ENCODE measurements at places on chromosomes 3 and 15.
A peak's percentile ranks its signal among the peaks of the same experiment; 100 is the strongest.

GRCh38 chr3:15241341-15241740, 35.3 kb downstream of the CAPN7 start:
- peak; percentile 41 for DNase-seq

GRCh38 chr15:35117543-35118265, 32.6 kb upstream of the NANOGP8 start:
- DNase-seq = no peak

DNA sequence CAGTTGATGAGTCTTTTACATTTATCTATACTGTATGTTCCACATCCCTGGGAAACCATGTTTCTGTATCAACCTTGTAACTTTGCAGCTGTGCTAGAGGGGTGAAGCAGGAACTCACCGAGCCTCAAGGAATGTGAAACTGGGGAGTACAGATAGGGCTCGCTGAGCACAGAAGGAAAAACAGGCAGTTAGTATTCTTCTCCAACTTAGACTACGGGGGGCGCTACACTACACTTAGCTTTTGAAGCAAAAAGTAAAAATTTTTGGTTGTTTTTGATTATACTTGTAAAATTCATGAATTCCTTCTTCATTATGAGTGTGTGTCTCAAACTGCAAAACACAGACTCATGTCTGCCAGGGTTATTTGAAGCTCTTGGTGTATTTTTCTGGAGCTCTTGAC, 132.7 kb upstream of the RGMA start:
- DNase-seq = no peak

- DNase-seq = no peak
Observed at GRCh38 chr3:19734453-19734852, 199.6 kb downstream of the EFHB start.

DNA sequence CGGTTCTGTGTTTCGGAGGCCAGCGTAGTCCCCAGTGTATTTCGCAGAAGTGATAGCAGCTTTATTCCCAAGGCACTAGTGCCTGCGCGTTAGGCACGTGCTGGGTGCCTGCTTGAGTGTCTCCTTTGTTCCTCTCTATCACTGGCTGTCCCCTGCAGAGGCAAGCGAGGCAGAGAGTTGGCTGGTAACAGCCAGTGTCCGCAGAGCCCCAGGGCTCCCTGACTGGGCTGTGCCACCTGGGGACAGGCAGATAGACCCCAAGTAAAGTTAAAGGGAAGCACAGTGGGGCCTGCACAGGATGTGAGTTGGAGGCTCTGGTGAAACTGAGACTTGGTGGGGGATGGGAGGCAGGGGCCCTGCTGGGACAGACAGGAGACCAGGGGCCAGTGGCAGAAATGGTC, 50.7 kb downstream of the APBA2 start:
- no peak for DNase-seq
